ENCODE measurements at places on chromosomes 12 and 14.

DNA sequence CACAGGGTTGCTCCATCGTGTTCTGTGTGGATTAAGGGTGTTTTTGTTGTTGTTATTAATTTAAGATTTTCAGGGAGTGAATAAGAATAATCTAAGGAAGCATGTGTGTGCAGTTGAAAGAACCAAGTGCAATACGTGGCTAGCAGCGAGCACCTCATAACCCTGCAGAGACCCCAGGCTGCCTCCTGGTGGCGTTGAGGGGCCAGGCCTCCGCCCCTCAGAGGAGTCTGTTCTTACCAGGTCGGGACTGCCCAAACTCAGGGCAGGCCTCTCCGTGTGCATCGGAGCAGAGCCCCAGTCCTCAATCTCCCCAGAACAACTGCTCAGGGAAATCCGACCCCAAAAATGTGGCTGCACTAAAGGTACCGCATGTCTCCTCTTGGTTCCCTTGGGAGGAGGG lies 36.8 kb downstream of the IL31 start:
- no peak for DNase-seq

DNA sequence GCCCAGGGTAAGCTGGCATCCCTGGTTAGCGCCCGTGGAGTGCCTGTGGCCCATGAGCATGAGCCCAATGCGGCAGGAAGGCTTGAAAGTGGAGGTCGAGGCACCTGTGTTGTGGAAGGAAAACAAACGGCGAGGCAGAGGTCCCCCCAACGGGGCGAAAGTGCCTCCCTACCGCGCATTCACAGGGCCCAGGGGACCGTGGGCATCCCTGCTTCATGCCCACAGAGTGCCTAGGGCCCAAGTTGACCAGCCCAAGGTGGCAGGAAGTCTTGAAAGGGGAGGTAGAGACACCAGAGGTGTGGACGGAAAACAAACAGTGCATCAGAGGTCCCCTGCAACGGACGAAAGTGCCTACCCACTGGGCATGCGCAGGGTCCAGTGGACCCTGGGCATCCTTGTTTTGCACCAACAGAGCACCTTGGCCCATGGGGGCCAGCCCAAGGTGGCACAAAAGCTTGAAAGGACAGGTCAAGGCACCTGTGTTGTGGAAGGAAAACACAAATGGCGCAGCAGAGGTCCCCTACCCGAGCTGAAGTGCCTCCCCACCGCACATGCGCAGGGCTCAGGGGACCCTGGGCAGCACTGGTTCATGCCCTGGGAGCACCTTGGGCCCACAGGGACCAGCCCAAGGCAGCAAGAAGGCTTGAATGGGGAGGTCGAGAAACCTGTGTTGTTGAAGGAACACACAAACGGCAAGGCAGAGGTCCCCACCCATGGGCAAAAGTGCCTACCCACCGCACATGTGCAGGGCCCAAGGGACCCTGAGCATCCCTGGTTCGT lies 377.5 kb downstream of the ALG10 start:
- no peak for DNase-seq

DNA sequence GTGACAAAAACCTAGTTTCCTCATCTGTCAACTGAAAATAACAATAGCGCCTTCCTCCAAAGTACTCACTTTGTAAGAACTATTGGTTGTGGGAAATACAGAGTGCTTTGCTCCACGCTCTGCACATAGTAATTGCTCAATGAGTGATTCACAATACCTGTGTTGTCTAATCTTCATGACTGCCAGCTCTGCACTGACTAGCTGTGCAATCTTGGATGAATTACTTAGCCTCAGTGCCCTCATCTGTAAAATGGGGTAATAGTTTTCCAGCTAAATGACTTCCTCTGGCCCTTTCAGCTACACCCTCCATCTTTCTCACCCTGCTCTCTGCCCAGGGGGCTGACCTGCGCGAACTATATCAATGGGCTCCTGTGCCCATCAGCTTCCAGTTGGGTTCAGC lies 42.8 kb downstream of the RNFT2 start:
- no peak for DNase-seq

GRCh38 chr14:98994561-98994960 lies 277.4 kb downstream of the BCL11B start:
- no peak for DNase-seq

GRCh38 chr12:22733756-22734155 lies 108.8 kb downstream of the ETNK1 start:
- no peak for DNase-seq

- no peak for DNase-seq
These were observed 7.0 kb downstream of the MTHFD1 start for GRCh38 chr14:64394977-64395633.

GRCh38 chr12:112270673-112271072 lies 111.6 kb downstream of the HECTD4 start:
- no peak for DNase-seq

GRCh38 chr14:101500061-101500460 lies 61.2 kb upstream of the DIO3 start:
- no peak for DNase-seq

GRCh38 chr12:26149968-26150500 lies 25.2 kb upstream of the BHLHE41 start:
- DNase-seq, result no peak

GRCh38 chr14:89307409-89307808 lies 109.6 kb downstream of the FOXN3 start:
- no peak for DNase-seq

GRCh38 chr12:106073179-106073578 lies 65.6 kb downstream of the NUAK1 start:
- no peak for DNase-seq

DNA sequence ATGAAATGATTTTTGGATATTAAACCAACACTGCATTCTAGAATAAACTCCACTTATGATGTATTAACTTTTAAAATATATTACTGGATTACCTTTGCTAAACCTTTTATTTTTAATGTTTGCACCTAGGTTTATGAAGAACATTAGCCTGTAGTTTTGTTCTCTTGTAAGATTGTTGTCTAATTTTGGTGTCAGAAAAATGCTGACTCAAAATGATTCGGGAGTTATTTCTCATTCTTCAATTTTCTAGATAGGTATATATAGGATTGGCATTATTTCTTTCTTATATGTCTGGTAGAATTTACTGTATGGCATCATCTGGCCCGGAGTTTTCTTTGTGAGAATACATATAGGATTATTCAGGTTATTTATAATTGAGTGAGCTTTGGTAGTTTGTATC lies 54.6 kb downstream of the MAP4K5 start:
- DNase-seq, result no peak

All from right renal pelvis (tissue), 4 donors.